AG04450 (cell line): ENCODE measurements at places on chromosomes 7 and 10.

DNA sequence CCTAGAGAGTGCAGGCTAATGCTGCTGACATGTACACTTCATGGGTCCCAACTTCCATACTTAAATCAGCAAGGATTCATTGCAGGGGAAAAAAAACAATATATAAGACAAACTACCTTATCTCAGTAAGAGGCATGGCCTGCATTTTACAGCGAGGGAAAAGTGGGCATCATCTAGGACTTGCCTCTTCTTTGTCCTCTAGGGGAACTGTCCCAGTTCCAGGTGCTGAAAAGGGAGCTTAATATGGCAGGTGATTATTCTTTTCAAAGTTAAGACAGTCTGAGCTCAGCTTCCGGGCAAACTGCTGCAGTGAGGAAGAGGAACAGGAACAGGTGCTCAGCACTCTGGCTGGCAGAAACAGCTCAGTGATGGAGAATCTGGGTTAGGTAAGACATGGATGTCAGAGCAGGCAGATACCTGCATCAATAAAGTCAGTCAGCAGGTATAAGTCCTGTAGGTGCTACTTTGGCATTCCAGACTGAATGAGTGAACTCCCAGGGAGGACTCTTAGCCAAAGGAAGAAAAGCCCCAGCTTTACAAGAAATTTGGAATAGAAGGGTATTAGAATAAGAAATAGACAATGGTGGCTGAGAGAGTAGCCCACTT is 147.2 kb downstream of the TMEM178B start:
- no peak for DNase-seq

GRCh38 chr7:111540199-111540815 is 22.0 kb downstream of the IMMP2L start:
- no peak for DNase-seq

- no peak for DNase-seq
These were observed 155.3 kb upstream of the FRMD4A start for GRCh38 chr10:14485986-14486385.

DNA sequence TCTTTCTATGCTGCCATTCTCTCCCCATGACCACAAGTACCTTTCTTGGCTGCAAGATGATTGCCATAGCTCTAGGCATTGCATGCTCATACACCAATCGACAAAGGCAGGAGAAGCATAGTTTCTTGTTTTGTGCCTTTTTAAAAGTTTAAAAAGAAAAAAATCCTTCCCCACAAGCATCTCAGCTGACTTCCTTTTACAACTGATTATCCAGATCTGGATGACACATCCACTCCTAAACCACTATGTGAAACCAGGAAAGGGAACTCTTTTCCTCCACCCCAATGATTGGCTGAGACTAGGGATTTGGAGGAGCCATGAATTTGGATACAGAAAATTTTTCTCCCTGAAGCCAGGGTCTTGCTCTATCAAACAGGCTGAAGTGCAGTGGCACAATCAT is 14.5 kb upstream of the LRRC4 start:
- no peak for DNase-seq

DNA sequence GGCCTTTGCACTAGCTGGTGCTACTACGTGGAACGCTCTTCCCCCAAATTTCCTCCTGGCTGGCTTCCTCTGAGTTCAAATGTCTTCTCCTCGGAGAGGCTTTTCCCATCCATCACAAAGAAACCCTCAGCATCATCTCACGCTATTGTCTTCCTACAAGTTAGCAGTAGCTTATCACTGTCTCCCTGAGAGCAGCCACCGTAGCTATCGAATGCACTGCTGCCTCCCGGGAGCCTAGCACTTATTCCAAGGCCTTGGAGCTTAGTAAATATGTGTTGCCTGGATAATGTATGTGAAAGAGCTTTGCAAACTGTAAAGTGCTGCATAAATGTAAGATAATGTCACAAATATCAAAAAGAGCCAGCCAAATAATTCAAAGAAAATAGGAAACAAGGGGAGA is 124.4 kb downstream of the KCNMA1 start:
- no peak for DNase-seq

GRCh38 chr10:66980246-66980815 is 54.5 kb downstream of the LRRTM3 start:
- DNase-seq = no peak

- DNase-seq = no peak
These were observed 140.6 kb downstream of the TMEM168 start for GRCh38 chr7:112649560-112649959.

DNA sequence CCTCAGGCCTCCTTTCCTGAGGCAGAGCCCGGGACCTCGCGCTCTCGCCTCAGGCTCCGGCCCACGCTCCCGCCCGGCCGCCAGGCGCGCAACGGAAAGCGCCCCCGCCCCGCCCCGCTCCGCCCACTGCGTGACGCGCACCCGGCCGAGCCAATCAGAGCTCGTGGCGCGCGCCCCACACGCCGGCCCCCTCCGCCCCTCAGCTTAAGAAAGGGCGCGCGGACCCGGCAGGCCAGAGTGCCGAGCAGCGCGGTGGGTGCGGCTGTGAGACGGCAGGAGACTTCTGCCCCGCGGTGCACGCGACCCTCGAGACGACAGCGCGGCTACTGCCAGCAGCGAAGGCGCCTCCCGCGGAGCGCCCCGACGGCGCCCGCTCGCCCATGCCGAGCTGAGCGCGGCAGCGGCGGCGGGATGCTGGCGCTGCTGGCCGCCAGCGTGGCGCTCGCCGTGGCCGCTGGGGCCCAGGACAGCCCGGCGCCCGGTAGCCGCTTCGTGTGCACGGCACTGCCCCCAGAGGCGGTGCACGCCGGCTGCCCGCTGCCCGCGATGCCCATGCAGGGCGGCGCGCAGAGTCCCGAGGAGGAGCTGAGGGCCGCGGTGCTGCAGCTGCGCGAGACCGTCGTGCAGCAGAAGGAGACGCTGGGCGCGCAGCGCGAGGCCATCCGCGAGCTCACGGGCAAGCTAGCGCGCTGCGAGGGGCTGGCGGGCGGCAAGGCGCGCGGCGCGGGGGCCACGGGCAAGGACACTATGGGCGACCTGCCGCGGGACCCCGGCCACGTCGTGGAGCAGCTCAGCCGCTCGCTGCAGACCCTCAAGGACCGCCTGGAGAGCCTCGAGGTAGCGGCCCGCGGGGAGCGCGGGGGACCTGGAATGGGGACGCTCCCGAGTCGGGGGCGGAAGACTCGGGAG is at the start of gene NPTX2:
Gene NPTX2, plus strand, starts transcription at position 235 of the 909 bp plus-strand sequence. Its CDS starts 177 bp downstream, at position 412.
- DNase-seq = no peak

DNA sequence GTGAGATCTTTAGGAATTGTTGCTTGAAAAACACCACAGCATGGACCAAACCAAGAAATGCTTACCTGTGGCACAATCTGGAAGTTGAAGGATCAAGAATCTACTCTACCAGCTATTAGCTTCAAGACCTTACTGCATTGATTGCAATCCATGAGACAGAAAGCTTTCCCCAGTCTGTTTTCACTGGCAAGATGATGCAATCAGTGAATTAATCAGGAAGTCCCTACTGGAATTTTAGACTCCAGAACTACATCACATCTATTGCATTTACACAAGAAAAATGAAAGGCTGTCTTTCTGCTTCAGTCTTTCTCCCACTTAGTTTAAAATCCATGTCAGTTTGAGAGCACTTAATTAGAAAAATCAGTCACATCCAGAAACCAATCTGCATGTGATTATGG is 191.7 kb downstream of the TFEC start:
- DNase-seq = no peak

DNA sequence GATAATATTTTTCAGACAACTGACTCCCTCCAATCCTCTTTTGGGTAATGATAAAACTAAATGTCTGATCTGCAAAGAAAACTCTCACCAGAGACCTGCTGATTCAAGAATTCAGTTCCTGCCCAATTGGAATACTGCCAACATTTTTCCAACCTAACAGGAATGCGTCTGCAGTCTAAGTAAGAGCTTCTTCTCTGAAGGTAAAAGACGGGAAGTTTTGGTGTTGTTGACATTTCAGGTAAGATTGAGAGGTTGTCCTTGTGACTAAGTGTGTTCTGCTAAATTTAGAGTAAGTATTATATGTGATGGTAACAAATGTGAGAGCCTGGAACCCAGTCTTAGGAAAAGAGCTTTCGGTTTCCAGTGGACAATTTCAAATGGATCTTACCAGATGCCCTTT is 17.6 kb downstream of the IFIT5 start:
- no peak for DNase-seq

DNA sequence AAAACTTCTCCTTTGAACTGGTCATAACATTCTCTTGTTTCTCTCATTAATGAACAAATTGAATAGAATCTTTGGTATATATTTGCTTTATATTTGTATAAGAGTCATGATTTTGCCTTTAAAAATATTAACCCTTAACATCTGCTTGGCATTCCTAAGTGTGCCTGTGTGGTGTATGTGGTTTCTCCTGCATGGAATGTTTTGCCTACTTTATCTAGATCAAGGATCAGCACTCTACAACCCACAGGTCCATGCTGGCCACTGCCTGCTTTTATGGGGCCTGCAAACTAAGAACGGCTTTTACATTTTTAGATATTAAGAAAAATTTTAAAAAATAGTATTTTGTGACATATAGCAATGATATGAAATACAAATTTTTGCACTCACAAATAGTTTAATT is 4.3 kb upstream of the LAMB4 start:
- DNase-seq = no peak
